T-helper 22 cell (primary cell): ENCODE measurements at places on chromosomes 6 and 20.

- no peak for DNase-seq
Measured at GRCh38 chr6:31157513-31158139, at the start of gene CCHCR1. Gene CCHCR1 (minus strand): TSS chr6:31157802. CDS start chr6:31157600, 202 bp downstream.

DNA sequence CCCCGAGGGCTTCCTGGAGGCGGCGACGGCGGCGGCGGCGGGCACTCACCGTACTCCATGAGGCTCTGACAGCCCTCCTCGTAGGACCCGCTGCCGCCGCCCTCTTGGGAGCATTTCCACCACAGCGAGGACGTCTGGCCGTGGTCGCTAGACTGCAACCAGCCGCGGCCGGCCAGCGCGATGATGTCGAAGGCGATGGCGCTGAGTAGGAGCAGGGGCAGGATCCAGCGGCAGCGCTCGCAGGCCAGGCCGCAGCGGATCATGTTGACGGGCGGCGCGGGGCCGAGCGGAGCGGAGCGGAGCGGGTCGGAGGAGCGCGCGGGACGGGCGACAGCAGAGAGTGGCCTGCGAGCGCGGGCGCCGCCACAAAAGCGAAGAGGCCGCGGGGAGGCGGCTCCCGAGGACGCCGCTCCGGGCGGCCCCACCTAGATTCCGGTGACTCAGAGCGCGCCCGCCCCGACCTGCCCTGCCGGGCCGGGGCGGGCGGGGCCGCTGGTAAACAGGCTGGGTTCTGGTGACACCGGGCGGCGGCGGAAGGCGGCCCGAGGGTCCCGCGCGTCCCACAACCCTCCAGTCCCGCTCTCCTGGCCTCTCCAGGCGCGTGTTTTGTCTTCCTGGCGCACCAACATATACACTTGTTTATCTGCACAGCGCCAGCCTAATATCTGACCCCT, at the start of gene PERP:
PERP (minus strand) TSS at position 342 of the 674 bp plus-strand sequence; CDS start at position 263, 79 bp downstream.
- peak; percentile 60 for DNase-seq

DNA sequence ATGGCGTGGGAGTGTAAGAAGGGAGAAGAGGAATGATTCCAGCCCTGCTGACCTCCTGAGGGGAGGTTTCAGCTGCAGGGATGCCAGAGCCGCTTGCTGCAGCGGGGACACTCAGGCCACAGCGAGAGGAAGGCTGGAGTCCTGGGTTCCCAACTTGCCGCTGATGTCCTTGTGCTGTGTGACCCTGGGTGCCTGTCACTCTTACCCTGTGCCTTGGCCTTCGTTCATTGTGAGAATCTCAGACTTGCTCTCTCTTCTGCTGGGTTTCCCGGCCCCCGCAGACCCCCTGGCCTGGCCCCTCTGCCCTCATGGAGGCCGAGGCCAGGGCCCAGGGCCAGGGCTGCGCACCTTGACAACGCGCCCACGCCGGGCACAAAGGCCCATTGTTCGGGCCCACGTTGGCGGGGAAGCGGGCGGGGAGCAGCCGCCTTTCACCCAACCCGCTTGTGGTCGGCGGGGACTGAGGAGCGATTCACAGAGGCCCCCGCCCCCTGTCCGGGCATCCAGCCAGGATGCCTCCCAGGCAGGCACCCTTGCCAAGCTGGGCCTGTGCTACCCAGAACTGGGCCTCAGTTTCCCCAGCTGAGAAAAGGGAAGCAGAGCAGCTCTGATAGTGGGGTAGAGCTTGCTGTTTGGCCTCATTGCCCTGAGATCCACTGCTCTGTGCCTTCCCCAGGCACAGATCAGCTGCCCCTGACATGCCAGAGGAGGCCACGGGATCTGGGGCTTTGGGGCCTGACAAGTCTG, 52.4 kb downstream of the CEBPB start:
- DNase-seq: no peak

DNA sequence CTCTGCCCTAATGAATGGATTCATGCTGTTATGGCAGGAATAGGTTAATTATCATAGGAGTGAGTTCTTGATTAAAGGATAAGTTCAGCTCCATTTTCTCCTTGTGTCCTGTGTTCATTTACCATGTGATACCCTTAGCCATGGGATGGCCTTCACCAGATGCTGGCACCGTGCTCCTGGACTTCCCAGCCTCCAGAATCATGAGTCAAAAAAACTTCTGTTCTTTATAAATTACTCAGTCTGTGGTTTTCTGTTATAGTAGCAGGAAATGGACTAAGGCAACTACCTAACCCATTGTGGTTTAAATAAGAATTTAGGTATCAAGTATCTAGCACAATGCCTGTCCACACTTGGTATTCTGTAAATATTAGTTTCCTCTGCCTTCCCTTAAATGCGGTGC, 223.5 kb downstream of the MEI4 start:
- no peak for DNase-seq

- DNase-seq: no peak
Measured at GRCh38 chr6:16286151-16286522, 47.8 kb downstream of the GMPR start.

- DNase-seq: no peak
Measured at GRCh38 chr6:3081960-3082359, 13.7 kb downstream of the RIPK1 start.

GRCh38 chr6:145963216-145964068, 716 bp downstream of the SHPRH start:
- peak; percentile 9 for DNase-seq

- DNase-seq: no peak
Measured at GRCh38 chr6:21873562-21873961, 280.0 kb downstream of the SOX4 start.

DNA sequence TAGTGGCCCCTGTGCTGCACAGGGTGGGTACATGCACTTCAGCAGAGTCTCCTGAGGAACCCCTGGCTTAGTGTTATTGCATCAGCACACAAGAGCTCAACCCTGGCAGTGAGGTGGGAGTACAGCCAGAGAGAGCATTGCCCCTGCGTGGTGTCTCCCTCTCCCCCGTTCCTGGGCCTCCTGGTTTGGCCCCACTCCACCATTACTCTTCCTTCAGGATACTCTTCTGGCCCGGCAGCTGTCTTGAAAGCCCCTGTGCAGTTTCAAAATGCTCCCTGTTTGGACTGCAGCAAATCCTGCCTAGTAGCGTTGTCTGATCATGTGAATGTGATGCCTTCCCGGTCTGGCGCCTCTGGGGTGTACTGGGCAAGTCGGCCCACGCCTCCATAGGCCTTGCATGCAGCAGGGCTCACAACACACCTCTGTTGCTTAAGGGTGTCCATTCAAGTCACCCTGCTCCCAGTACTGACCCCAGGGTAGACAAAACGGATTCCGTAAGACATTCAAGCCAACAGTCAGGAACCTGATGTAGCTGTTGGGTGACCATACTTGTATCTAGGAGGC, 32.1 kb downstream of the TXNDC5 start:
- DNase-seq: no peak

- DNase-seq: no peak
Measured at GRCh38 chr6:167150941-167151549, 6.7 kb downstream of the GPR31 start.

GRCh38 chr6:33333666-33334065, 16.1 kb upstream of the ZBTB22 start:
- DNase-seq: no peak

DNA sequence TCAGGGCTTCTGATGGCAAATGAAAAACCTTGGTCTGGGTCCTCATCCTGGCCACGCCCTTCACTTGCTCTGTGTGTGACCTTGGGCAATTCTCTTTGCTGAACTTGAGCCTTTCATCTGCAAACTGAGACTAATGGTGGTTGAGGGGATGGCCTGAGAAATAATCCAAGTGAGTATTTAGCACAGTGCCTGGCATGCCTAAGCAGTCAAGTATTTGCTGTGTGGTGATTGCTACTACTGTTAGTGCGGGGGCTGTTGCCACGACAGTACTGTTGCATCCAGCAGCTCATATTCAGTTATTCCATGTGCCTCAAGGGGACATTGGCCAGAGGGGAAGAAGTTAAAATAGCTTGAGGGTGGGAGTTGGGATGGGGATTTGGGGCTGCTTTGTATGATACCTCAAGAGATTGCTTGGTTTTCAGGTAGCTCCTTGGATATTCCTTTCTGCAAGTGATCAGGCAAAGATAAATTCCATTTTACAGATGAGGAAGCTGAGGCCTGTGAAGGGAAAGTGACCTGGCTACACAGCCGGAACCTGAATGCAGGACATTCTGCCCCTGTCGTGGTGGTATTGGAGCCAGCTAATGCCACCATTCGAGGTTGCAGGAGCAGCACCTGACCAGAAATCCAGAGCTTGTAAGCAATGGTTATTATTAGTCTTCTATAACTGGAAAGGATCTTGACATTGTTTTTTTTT, 45.1 kb upstream of the EPB41L1 start:
- no peak for DNase-seq

DNA sequence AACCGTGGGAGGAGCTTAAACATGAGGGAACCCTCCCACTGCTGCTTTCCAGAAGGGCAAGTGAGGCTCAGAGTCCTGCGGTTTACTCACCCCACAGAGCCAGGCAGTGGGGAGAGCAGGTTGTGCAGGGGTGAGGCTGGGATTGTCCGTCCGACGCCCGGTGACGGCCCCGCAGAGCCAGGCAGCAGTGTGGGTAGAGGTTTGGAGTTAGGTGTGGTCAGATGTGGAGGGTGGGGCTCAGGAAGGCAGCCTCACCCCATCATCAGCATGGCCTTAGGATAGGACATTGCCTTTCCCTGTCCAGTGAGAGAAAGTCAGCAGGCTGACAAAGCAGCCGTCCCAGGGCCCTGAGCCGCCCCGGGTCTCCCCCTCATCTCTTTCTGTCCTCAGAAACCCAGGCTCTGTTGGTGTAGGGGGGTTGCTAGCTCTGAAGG, 234.6 kb downstream of the DLL1 start:
- DNase-seq: no peak

- no peak for DNase-seq
Measured at GRCh38 chr6:40996591-40997233, 42.3 kb downstream of the UNC5CL start.

GRCh38 chr20:17531665-17532025, 466 bp upstream of the BFSP1 start:
- DNase-seq: no peak

GRCh38 chr6:106426250-106426970, 65.9 kb downstream of the CRYBG1 start:
- DNase-seq: no peak

DNA sequence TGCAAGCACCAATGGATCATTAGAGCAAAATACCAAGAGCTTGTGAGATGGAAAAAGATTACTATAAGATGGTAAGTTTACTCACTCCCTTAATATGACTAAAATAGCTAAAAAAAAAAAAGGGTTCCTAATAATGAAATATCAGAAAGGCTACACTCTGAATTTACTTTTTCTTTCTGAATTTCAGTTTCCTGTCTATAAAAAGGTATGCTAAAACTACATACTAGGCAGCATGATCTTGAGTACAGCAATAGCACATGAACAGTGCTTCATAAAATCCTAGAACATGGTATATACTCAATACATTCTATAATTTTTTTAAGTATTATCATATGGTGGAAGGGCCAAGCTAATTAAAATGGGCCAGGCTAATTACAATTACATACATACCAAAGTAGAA, 24.0 kb upstream of the FAM135A start:
- no peak for DNase-seq

DNA sequence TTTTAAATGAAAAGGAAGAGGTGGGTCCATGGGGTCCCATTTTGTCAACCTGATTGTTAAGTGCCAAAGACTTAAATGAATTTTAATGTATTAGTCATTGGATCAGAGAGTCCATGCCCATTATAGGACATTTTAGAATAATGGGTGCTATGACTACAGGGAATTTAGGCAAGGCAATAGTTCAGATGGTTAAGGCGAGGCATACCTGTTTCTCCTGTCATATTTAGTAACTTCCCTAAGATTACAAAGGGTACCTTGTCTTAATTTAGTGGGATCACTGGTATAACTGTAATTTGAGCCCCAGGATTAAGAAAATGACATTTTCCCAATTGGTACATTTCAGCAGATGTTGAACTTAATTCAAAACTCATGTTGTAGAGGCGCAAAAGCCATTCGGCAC, 88.7 kb upstream of the RNF24 start:
- DNase-seq: no peak

GRCh38 chr20:24469116-24469893, at the start of gene SYNDIG1:
Gene SYNDIG1 (plus strand): TSS chr20:24469629. CDS start chr20:24543098, 73,469 bp downstream.
- DNase-seq: no peak

- DNase-seq: no peak
Measured at GRCh38 chr6:39841923-39842322, 49.7 kb downstream of the DAAM2 start.

DNA sequence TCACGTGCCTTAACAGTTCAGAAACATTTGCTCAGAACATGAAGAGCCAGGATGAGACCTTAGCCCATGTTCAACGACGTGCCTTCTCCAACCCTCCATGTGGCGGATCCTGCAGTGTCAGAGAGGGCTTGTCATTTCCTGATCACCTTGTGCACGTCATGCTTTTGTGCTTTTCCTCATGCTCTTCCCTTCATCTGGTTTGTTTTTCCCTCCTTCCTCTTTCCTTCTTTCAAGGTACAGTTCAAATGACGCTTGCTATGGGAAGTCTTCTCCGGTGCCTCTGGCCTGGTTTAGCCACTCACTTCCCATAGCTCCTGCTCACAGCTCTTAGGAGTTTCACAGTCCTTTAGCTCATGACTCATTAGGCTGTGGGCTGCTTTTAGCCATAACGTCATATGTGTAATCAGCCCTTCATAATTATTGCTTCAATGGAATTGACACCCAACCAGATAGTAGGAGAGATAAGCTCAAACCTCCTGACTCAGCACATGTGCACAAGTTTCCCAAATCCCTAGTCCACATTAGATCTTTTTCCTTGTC, 102.7 kb upstream of the CNKSR3 start:
- DNase-seq: no peak
